DMS79 treated with DMSO at 0.1 percent for 48 hours (cell line): ENCODE measurements at places on chromosomes 3 and 15.

- peak; percentile 43 for DNase-seq
These were observed at the start of gene ATRIP for GRCh38 chr3:48446425-48447193. TSS of gene ATRIP (plus strand) at chr3:48446737. CDS start at chr3:48446846, 109 bp downstream.

DNA sequence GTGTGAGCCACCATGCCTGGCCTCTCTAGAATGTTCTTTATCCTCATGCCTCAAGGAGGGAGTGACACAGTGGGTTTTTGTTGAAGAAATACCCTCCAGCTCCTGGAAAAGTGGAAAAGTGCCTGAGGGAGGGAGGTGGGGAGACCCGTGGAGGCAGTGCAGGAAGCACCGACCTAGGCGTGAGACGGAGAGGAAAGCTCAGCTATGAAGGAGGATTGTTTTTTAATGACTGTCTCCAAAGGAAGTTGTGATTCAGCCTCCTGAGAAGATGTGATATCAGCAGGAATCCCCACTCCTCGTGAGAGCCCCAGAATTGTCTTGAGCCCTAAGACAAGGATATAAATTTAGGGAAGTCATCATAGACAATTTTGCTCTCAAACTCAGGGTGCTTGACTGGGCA is 21.7 kb downstream of the RPLP1 start:
- DNase-seq: no peak

DNA sequence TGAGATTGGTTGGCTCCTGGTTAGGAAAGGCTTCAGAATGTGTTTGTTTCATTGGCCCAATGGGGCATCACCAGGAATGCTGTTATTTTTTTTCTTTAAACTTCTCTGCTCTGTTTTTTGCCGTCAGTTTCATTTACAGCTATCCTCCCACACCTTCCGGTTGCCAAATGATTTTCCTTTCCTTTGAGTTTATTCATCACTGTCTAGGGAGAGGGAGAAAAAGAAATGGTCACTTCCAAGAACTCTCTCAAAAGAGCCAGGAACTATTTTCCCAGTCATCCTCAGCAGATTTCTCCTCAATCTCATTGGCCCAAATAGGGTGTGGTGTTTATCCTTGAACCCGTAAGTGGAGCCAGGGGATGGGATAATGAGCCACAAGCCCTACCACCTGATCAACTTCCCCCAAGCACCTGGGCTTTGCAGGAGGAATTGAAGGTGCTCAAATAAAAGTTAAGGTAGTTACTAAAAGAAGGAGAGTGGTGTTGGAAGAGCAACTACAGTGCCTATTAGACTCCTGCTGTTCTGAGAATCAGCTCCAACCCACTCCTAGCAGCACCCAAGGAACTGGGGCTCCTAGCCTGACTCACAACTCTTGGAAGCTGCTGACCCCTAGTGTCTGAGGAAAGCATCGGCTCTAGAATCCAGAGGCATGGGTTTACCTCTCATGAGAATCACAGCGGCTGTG is 183.8 kb upstream of the IL12A start:
- DNase-seq: peak; percentile 81

GRCh38 chr3:133777807-133778568 is 27.6 kb upstream of the SRPRB start:
- DNase-seq: no peak

DNA sequence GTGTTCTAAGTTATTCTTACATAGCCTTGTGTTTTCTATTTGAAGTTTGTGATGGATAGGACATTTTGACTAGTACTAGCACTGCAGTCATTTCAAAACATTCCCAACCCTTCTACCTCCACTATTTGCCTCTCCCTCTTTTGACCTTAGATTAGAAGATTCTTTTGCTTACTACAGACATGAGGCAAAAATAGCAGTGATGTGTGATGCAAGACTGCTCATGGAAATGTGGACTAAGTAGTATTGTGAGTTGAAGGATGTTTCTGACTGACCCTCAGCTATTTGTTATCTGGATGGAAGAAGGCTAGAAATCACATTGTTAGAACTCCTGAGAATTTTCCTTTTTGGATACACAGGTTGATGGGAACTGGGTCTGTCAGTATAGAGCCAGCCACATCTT is 45.9 kb downstream of the ATP2C1 start:
- no peak for DNase-seq

- DNase-seq: no peak
These were observed 1045.7 kb upstream of the CFAP20DC start for GRCh38 chr3:60095516-60095915.

DNA sequence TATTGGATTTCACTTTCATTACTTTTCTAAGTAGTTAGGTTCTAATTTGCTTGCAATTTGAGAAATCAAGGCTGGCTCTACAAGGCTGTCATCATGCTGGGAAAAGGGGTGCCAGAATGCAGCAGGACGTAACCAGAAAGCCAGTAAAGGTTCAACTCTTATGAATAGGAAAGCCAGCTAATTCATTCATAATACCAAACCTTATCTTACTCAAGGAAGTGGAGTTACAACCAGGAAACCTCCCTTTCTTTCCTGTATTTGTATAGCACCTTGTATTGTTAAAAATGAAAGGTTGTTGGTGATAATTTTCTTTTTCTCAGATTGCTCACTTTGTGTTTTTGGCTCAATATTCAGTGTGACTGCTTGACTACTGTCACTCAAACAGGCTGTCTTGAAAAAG is 109.4 kb downstream of the FILIP1L start:
- no peak for DNase-seq

DNA sequence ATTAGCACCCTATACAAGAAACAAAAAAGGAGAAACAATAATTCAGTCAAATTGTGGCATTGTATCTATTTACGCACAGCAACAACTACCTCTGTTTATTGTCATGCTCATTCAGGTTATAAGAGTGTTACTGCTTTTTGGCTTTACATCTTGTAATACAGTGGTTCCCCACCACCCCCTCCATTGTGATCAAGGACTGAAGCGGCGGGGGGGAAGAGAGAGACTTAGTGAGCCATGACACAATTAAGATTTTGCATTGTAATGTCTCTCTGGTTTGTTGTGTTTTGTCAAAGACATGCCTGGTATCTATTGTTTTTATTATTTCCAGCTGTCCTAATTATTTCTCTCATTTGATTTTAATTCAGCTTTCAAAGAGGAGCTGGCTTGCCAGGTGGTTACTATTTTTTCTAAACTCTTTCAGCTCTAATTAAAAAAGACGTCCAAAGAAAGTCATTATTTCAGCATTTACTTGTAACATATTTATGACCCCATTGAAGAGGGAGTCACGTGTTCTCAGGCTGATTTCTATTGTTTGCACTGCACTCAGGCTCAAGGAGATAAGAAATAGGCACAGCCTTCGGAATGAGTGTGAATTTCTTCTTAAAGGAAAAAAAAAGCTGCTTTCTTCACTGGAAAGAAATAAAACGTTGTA is 234.4 kb upstream of the TBL1XR1 start:
- peak; percentile 92 for DNase-seq

GRCh38 chr3:4850211-4850927 is 128.9 kb upstream of the BHLHE40 start:
- DNase-seq: no peak
